Stimulated activated CD8-positive, alpha-beta memory T cell treated with anti-CD3 and anti-CD28 coated beads, Interleukin-7, amount 100 ng/mL, for 1 hour (primary cell): ENCODE measurements at places on chromosomes 6 and 20.

- DNase-seq: no peak
Measured at GRCh38 chr6:111709615-111710398, 104.1 kb upstream of the TRAF3IP2 start.

- no peak for DNase-seq
Measured at GRCh38 chr20:36097337-36098151, 57.0 kb upstream of the EPB41L1 start.

- no peak for DNase-seq
Measured at GRCh38 chr20:33443006-33443511, 504 bp downstream of the SNTA1 start.

DNA sequence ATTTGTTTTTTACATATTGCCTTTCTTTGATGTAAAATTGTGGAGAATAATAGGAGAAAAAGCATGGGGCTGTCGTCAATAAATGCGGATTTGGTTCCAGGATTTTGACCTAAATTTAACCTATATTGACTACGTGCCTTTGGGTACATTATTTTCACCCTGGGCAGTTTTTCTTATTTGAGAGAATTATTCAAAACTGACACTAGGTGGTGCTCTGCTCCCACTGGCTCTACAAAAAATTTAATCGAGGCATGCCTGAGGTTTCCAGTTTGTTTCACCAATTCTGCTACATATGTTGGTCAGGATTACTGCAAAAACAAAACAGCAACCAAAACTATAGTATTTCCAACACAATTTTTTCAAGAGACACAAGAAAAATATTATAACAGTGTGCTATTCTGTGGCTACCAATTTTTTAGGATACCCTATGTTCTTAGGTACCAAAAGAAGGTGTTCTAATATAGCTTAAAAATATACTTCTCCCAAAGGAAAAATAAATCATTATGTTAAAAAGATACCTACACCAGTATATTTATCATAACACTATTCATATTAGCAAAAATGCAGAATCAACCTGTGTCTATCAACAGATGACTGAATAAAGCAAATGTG lies 48.6 kb upstream of the FABP7 start:
- DNase-seq: no peak

- DNase-seq: no peak
Measured at GRCh38 chr20:49163696-49164095, 24.4 kb downstream of the STAU1 start.

DNA sequence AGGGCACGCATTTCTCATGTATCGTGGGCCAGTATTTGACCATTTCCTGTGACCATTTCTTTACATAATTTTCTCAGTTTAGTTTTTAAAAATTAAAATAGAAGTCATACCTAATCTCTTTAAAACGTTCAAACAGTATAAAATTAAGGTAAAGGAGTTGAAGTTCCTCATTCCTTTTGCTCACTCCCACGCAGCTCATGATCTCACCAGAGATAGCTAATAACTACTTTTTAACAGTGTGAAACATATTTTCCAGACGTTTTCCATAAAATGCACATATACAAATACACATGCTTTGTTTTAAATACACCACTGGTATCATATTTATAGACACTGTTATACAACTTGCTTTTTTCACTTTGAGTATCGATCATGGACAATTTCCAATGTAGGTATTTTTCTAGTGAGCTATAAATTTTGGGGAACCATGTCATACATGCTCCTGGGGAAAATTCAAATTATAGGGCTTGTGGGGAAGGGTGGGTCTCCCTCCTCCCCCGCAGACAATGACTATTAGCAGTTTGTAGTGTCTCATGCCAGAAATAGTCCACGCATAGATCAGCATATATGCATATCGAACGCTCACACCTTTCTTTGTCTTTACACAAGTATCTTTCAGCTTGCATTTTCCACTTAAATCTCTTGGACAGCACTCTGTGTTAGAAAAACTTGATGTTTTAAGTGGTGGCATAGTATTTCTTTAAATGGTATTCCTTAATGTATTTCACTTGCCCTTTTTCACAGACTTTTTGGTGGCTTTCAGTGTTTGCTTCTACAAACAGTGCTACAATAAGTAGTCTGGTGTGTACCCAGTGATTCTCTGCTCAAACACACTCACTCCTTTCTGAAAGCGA lies 145.5 kb upstream of the ZNF217 start:
- DNase-seq: no peak

DNA sequence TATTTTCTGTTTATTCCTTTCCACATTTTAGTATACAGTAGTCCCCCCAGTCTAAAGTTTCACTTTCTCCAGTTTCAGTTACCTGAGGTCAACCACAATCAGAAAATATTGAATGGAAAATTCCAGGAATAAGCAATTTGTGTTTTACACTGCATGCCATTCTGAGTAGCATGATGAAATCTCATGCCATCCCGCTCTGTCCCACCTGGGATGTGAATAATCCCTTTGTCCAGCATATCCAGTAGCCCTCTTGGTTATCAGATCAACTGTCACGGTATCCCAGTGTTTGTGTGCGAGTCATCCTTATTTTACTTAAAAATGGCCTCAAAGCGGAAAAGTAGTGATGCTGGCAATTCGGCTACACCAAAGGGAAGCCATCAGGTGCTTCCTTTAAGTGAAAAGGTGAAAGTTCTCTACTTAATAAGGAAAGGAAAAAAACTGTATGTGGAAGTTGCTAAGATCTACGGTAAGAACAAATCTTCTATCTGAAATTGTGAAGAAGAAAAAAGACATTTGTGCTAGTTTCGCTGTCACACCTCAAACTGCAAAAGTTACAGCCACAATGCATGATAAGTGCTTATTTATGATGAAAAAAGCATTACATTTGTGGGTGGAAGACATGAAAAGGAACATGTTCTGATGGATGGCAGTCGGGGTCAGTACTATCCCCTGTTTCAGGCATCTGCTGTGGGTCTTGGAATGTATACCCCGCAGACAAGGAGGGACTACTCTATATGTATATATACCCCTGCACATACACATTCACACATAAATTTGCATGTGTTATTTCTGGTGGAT lies 11.3 kb downstream of the NOX3 start:
- no peak for DNase-seq

DNA sequence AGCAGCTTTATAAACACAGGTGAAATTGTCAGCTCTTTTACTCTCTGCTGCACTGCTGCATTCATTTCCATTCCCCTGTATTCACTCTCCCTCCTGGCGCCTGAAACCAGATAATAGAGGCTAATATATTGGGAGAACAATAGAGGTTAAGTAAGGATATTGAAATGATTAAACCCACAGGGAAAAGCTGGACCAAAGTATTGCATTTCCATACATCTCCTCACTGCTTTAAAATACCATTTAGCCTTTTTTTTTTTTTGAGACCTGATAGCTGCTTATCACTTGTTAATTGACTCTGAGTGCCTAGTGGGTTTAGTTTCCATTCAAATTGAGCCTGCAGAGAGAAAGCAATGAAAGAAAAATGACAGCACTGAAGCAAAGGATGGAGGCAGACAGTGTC lies 540.5 kb upstream of the IMPG1 start:
- no peak for DNase-seq

DNA sequence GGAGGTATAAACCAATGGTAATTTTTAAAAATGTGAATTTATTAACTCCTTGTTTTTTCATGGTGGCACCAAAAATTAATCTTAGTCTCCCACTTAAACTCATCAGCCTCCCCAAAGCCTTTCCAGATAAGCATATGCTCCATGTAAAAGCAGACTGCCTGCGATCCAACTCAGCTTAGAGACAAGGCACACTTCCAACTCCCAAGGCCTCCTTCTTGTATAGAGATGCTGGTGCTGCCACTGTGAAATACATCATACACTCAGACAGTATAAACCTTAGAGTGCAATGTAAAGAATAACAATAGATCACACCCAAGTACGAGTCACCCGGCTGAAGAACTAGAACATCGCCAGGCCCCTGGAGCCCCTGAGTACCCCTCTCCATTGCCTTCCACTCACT lies 2.0 kb downstream of the ANKRD6 start:
- DNase-seq: no peak

- no peak for DNase-seq
Measured at GRCh38 chr20:48864738-48865318, 37.0 kb upstream of the PREX1 start.

DNA sequence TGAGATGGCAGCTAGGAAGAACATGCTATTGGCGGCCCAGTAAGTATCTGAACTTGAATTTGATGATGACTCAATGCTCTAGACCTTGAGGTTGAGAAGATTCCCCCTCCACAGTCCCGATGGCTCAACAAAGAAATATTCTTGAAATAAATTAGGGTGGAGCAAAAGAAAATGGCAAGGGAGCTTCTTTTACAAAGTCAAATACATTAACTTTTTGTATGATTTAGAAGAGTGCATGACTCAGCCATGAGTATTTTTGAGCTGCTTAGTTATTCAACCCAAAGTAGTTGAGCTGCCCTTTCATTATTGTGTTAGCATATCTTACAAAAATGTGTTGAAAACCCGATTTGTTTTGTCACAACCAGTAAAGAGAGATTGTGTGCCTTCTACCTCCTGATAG lies 7.6 kb downstream of the TFAP2C start:
- no peak for DNase-seq

DNA sequence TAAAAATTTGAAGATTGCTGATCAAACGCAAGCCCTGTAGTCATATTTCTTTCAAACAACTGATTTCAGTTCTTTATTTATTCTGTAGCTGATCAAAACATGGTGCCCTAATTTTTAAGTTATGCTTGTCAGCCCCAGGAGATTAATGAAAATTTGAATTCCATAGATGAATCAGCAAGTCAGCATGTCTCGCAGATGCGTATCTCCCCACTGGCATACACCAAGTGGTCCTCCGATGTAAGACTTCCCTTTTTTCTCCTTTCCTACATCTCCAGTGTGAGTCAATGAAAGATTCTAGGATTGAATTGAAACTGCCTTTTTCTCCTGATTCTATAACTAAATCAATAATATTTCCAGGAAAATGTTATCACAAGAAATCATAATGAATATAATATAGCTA lies 539.6 kb upstream of the NOX3 start:
- no peak for DNase-seq

- no peak for DNase-seq
Measured at GRCh38 chr6:149900620-149901443, 2.9 kb upstream of the RAET1E start.

DNA sequence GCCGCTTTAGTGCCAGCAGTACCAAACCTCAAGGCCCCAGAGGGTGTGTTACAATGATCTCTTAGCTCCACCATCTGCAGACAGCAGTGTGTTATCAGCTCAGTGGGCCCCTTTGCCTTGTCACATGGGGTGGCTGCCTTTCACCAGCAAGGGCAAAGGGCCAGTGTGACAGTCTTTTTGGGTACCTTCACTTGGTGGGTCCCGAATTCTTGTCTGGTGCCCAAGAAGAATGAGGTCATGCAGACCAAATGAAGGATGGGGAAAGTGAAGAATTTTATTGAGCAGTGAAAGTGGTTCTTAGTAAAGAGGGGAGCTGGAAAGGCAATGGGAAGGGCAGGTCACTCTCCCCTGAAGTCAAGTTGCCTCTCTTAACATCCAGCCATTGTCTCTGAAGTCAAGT lies 2.9 kb upstream of the SMIM28 start:
- DNase-seq: no peak

DNA sequence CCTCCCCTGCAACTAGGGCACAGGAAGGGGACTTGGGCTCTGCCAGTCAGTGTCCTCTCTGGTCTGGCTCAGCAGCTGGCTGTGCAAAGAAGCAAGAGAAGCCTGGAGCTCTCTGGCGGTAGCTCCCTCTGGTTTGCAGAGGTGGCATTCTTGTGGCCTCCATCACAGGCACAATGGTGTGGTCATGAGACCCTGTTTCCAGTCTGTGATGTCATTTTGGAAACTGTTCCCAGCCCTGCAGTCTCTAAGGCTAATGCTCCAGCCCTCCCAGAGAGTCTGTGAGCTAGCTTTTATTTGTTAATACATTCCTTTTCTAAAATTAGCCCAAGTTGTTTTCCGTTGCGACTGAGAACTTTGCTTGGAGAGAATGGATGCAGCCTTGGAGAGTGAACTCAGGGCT lies 69.5 kb upstream of the FOXQ1 start:
- DNase-seq: no peak

DNA sequence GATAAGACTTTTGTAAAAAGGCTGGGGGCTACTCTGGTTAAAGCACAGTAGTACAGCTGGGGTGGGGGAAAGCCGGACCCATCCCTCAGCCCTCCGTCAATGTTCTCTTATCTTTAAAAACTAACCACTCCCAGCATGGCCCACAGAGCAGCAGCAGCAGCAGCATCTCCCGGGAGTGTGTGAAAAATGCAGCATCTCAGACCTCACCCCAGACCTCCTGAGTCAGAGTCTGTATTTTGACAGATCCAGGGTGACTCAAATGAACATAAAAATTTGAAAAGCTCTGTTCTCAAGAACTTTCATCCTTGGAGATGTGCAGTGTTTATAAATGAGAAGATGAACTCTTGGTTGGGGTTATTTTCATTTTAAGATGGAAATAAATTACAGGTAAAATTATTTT lies 277.7 kb upstream of the ECI2 start:
- DNase-seq: no peak

GRCh38 chr6:81736428-81736827 lies 16.1 kb downstream of the TENT5A start:
- no peak for DNase-seq

- DNase-seq: no peak
Measured at GRCh38 chr6:13395272-13396237, 67.2 kb upstream of the TBC1D7 start.

DNA sequence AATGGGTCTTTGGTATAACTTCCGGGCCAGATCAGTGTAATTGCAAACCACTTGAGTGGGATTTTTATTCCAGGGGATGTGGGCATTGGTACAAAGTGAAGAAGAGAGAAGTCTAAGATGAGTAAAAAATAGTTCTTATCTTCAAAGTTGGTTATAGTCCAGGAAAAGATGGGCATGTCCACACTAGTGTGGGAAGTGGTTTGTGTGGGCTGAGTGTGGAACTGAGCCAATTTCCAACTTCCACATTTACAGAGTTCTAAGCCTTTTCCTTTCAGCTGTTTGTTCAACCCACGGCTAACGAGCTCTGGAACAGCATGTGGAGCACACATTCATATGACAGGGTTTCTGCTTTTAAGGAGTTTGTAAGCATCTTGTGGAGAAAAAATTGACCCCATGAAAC lies 72.3 kb upstream of the IFNGR1 start:
- DNase-seq: no peak

- DNase-seq: no peak
Measured at GRCh38 chr20:25197183-25197869, 1.8 kb downstream of the ENTPD6 start.

GRCh38 chr20:3654326-3655130 lies 8.7 kb downstream of the GFRA4 start:
- no peak for DNase-seq

DNA sequence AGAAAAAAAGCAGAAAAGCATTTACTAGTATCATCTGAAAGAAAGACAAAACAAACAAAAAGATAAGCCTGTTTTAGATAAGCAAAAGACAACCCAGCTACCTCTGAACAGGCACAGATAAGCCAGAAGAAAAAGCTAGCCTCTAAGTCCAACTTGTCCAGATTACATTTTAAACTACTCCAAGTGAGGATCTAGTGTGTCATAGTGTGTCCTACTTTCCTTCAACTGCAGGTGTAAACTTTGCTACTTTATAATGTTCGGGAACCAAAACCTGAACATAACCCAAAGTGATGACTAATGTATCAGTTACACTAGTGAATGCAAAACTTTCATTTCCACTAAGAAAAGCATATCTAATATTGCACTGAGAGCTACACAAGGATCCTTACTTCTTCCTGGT lies 19.5 kb downstream of the ADNP start:
- no peak for DNase-seq
